GF-D8 (cell line): ENCODE measurements at places on chromosomes 7 and 10.

DNA sequence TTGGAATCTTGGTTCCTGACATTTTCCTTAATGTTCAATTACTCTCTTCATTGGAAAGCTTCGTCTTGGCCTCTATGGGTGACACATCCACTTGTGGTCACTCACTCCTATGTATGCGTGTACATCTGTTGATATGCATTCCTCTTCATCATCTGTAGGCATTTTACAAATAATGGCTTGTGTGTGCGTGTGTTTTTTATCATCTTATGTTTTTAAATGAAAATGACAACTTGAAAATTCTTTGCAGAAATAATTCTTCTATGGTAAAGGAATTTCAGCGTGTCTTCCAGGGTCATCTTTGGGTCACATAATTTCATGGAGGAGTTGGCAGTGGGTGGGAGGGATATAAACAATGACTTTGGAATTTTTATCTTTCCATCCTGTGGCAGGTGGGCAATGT, 925.1 kb downstream of the LRMDA start:
- DNase-seq = no peak

GRCh38 chr10:52409195-52409594, 95.1 kb downstream of the DKK1 start:
- no peak for DNase-seq

- DNase-seq = peak; percentile 85
Measured at GRCh38 chr7:27168265-27168947, 3.1 kb upstream of the HOXA9 start.

DNA sequence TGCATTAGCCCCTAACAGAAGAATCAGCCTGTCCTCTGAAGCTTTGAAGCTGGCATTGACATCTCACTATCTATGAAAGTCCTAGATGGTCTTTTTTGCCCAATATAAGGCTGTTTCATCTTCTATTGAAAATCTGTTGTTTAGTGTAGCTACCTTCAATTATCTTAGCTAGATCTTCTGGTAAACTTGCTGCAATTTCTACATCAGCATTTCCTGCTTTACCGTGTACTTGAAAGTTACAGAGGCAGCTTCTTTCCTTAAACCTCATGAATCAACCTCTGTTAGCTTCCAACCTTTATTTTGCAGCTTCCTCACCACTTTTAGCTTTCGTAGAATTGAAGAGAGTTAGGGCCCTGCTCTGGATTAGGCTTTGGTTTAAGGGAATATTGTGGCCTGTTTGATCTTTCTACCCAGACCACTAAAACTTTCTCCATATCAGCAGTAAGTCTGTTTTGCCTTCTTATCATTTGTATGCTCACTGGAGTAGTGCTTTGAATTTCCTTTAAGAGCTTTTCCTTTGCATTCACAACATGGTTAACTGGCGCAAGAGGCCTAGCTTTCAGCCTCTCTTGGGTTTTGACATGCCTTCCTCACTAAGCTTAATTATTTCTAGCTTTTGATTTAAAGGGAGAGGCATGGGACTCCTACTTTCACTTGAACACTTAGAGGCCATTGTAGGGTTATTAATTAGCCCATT, 32.5 kb downstream of the ARID5B start:
- DNase-seq = no peak

- DNase-seq = no peak
Measured at GRCh38 chr10:2048337-2048973, 311.1 kb upstream of the ADARB2 start.

GRCh38 chr10:19570120-19570519, 246.1 kb upstream of the PLXDC2 start:
- DNase-seq = no peak

- DNase-seq = no peak
Measured at GRCh38 chr10:27997865-27998177, 1.1 kb downstream of the ODAD2 start.

- DNase-seq = peak; percentile 93
Measured at GRCh38 chr7:106865130-106866041, at the start of gene PIK3CG. TSS of gene PIK3CG (plus strand) at chr7:106865282. CDS start at chr7:106867562, 2,280 bp downstream.

- no peak for DNase-seq
Measured at GRCh38 chr7:70833726-70834125, 298.2 kb upstream of the GALNT17 start.

- DNase-seq = no peak
Measured at GRCh38 chr7:95794917-95795515, 22.7 kb downstream of the DYNC1I1 start.

DNA sequence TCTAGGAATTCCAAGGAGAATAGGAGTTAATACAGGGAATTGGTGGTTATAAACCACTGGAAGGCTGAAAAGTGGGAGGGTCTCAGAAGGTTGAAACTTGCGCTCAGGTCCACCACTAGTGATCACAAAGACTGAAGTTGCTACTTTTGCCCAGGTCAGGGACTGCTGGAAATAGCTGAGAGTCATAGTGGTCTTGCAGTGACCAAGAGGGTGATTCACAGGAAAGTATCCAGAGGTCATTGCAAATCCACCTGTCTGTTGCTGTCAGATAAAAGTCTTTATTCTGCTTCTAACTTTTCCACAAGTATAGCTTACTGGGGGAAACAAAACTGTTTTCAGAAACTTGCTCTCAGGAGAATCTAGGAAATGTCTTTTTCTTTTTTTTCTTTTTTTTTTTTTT, 211.5 kb upstream of the PRSS1 start:
- DNase-seq = no peak

GRCh38 chr10:120365872-120366271, 91.2 kb upstream of the PLPP4 start:
- DNase-seq = no peak

DNA sequence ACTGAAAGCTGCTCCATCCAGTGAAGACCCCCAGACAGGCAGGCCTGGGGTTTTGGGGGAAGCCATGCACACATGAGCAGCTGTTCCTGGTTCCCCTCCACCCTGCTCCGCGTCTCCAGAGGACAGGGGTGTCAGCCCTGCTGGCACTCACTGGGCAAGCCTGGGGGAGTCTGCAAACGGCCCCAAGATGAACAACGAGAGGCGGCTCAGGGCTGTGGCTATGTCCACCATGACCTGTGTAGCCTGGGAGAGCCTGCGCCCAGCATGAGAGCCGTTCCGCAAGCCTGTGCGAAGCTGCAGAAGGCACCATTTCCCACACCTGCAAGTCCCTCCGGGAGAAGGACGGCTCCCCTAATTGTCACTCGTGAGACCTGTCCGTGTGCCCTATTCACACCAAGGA, 59.5 kb downstream of the DPYSL4 start:
- DNase-seq = no peak

GRCh38 chr7:34622182-34622581, 35.8 kb upstream of the NPSR1 start:
- no peak for DNase-seq

GRCh38 chr7:99674995-99675742, 4.6 kb downstream of the CYP3A5 start:
- DNase-seq = no peak
